Stimulated activated CD8-positive, alpha-beta memory T cell treated with anti-CD3 and anti-CD28 coated beads, Interleukin-7, amount 100 ng/mL, for 1 hour (primary cell): ENCODE measurements at places on chromosomes 1 and 21.

DNA sequence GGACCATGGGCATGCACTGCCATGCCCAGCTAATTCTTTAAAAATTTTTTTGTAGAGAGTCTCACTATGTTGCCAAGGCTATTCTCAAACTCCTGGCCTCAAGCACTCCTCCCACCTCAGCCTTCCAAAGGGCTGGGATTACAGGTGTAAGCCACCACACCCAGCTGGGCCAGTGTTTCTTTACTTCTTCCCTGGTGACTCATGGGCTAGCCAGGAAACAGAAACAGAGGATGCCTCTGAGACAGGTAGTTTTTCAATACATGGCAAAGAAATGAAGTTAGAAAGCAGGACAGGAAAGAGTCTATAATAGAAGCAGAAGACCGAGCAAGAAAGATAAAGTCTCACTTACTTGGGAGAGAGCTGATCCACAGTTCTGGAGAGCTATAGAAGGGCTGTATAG lies 7.6 kb upstream of the C1orf74 start:
- DNase-seq = no peak

GRCh38 chr1:34266127-34266951 lies 89.6 kb downstream of the C1orf94 start:
- no peak for DNase-seq

GRCh38 chr1:202289009-202289408 lies 52.7 kb downstream of the UBE2T start:
- DNase-seq = no peak

- no peak for DNase-seq
Observed at GRCh38 chr1:214296860-214297745, 16.1 kb downstream of the SMYD2 start.

GRCh38 chr1:117633423-117633822 lies 27.6 kb downstream of the TENT5C start:
- DNase-seq = no peak
